DMS153 (cell line): ENCODE measurements at places on chromosomes 3 and 15.

DNA sequence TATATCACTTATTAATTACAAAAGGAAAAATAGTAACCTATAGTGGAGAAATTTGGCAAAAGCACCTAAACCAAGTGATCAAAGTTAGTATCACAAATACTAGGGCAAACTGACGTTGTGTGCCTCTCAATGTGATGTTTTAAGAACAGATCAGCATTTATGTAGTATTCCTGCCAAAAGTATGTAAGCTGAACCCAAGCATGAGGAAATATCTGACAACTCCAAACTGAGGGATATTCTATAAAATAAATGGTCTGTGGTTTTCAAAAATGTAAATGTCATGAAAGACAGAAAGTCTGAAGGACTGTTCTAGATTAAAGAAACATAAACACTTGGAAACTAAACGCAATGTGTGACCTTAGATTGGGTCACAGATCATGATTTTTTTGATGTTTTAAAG lies 34.3 kb upstream of the PIK3CA start:
- no peak for DNase-seq

DNA sequence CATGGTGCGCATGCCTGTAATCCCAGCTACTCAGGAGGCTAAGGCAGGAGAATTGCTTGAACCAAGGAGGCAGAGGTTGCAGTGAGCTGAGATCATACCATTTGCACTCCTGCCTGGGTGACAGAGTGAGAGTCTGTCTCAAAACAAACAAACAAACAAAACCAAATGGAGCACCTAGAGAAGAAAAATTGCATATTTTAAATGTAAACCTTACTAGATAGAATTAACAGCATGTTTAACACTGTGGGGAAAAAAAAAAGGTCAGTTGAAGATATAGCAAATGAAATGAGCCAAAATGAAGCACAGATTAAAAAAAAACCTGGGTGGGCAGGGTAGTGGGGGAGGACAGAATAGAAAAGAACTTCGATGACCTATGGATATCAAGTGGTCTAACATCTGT lies 7.3 kb downstream of the PPP1R14D start:
- DNase-seq, result no peak

DNA sequence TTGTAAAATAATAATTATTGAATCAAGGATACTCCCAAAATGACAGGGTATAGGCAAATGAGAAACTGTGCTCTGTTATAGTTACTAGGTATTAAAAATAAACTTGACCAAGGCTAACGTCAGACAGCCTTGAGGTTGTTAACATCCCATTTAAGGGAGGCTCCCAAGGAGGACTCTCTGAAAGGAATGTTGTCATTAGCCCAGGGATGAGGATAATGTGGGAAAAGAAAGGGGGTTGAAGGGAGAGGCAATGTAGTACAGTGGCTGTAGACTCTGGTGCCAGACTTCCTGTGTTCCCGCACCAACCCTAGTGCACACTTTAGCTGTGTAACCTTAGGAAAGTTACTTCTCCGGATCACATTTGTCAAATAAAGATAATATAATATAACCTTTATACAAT lies 47.0 kb upstream of the RARB start:
- DNase-seq, result no peak

- DNase-seq, result no peak
Observed at GRCh38 chr3:43294975-43295374, 8.6 kb downstream of the SNRK start.

DNA sequence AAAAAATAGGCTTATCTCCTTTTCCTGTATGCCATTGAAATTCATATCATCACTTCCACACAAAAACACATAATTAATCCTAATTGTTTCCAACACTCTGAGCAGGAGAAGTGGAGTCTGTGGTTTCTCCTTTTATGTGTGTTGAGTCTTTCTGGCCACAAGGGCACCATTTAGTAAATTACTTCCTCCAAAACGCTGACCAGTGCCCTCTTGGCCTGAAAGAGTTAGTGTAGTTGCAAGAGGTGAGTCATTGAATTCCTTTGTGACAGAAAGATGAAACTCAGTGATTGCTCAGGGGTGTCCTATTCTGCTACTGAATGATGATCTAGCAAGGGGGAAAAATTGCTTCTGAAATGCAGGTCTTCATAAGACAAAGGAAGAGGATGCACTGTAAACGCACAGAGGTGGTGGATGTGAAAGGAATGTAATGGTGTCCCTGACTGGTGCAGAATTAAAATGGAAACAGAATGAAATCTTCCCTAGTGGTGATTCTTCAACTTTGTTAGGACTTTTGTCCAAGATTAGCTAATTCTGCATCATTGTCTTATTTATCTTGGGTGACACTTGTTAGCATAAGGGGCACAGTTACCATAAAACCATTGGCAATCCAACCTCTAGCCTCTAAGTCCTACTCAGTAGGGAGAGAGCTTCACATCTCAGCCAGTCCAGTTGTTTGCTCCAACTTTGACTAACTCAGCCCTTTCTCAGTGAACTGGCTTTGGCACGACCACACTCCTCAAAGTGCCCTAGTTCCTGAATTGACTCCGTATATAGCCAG lies 208.4 kb upstream of the NANOGP8 start:
- no peak for DNase-seq

DNA sequence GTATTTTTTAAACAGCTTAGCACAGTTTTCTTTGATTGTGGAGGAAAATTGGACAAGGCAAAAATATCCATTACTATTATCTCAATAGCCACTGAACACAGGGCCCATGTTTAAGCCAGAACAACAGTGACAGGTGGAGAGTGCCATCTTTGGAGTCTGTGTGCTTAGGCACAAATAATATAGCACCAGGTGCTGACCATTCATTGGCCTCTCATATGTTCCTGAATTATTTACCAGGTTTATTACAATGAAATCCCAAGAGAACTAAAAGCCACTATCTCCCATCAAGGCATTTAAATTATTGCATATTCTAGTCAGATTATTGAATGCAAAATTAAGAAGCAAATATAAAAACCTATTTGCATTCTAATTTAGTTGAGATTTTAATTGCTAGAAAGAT lies 39.6 kb downstream of the GPR156 start:
- DNase-seq, result peak; percentile 13

- no peak for DNase-seq
Observed at GRCh38 chr3:117553461-117553860, 843.9 kb downstream of the TUSC7 start.
